AG04450 (cell line): ENCODE measurements at places on chromosomes 13 and 19.

DNA sequence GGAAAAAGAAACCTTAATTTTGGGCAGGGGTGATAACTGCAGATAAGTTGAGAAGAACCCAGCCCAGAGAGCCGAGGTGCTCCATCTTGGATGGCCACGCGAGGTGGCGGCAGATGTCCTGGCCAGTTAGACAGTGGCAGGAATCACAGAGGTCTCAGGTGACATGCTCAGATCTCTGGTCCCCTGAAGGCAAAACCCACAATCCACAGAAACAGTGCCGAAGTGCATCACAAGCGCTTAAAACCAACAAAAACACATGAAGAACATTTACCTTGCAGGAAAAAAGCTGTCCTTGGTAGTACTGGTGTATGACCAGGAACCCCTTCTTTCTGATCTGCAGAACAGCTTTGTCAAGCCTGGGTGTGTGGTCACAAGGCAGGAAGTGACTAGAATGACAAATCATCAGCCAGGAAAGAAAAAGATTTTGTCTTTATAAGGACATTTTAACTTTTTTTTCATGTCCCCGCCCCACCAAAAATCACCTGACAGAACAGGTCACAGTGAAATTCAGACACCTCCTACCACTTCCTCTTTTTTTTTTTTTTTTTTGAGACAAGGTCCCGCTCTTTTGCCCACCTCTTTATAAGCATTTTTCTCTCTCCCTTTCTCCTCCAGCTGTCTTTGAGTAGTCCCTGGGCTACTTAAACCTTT is at the start of gene LCP1:
LCP1 (minus strand) TSS at position 338 of the 651 bp plus-strand sequence. CDS start 22,515 bp downstream, outside the sequence.
- no peak for DNase-seq

DNA sequence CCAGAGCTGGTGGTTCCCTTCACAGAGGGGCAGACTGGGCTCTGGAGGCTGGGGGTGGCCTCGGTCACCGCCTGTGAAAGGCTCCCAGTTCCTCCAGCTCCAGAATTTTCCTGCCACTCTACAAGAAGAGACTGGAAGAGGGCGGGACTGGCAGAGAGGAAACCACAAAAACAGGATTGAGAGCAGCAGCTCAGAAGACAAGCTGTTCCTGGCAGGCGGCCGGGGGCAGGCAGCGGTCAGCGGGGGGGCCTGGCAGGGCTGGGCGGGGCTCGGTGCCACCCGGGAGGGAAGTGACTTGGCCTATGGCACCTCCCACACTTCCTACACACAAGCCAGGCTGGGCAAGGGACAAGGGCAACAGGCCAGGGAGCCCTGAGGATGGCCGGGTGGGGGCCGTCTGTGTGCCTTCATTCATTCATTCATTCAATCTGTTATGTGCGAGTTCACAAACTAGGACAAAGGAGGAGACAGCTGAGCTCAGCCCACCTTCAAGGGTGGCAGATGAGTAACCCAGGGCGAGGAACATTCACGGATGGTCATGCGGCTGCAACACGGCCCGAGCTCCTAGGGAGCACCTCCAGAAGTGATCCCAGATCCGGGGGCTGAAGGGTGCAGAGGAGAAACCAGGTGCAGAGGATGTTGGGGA is 16.9 kb upstream of the BTBD2 start:
- DNase-seq = no peak

GRCh38 chr13:40878321-40878720 is 88.9 kb downstream of the SLC25A15 start:
- no peak for DNase-seq

GRCh38 chr13:50441130-50441529 is 402.4 kb downstream of the DLEU7 start:
- DNase-seq = no peak

DNA sequence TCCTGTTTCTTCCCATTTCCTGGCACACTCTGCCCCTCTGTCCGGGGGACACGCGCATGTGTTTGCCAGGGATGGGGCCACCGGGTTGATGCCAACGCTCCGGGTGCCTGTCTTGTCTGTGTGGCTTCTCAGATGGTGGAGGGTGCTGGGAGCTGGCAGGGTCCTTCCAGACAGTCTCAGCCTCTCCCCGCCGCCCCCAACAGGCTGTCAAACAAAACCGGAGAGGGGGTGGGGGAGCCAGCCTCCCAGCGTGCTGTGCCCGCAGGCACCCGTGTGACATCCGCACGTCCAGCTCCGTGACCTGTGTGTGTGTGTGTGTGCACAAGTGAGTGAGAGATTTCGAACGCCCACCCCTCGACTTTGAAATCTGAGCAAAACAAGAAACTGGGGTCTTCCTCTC is 10.6 kb upstream of the EHD2 start:
- DNase-seq = no peak

GRCh38 chr19:7301525-7301924 is 7.3 kb upstream of the INSR start:
- no peak for DNase-seq

- no peak for DNase-seq
Measured at GRCh38 chr13:30163441-30163840, 143.9 kb downstream of the KATNAL1 start.

DNA sequence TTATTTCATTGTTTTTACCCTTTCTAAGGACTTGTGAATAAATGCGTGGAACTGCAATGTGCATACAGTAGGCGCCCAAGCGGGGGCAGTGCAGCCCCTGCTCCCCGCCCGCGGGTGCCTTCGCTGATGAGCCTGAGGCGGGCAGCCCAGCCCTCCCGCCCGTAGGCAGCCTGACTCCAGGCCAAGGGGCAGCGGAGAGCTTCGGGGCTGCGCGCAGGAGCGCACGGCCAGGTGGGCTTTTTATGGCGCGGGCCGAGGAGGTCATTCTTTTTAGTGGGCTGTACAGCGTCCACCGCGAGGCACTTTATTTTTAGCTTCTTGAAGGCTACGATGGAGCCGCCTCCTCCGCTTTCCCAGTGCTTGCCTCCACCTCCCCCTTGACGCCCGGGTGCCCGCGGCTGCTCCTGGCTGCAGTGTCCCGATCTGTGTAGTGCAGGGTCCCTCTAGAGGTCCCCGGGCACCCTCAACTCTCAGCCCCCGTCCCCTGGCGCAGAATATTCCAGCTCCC is 60.5 kb downstream of the CCNE1 start:
- DNase-seq = no peak

DNA sequence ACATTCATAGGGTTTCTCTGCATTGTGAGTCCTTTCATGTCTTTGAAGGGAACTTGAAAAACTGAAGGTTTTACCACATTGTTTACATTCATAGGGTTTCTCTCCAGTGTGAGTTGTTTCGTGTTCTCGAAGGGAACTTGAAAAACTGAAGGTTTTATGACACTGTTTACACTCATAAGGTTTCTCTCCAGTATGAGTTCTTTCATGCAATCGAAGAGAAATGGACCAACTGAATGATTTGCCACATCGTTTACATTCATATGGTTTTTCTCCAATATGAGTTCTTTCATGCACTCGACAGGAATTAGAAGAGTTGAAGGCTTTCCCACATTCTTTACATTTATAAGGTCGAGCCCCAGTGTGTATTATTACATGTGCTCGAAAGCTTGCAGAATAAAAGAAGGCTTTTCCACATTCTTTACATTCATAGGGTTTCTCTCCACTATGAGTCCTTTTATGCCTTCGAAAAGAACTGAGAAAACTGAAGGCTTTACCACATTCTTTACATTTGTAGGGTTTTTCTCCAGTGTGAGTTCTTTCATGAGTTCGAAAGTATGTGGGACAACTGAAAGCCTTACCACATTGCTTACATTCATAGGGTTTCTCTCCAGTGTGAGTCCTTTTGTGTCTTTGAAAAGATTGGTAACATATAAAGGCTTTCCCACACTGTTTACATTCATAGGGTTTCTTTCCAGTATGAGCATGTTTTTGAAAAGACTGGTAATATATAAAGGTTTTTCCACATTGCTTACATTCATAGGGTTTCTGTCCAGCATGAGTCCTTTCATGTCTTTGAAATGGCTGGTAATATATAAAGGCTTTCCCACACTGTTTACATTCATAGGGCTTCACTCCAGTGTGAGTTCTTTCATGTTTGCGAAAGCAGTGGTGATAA is 20.7 kb downstream of the ZNF14 start:
- no peak for DNase-seq

DNA sequence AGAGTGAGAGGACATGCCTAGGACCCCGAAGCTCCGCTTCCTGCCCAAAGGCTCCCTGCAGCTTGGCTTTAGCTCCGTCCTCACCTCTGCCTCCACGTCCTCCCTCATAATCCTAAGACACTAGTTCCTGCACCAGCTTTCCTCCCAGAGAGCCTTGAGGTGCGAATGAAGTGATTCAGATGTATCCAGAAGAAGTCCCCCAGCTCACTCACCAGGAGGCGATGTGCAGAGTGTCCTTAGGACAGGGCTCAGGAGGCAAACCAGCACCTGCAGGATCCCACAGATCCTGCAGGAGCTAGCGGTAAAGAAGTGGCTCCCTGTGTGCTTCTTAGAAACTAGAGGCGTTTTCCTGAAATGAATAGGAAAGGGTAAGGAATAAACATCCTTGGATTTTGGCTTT is 109.7 kb downstream of the HSPH1 start:
- DNase-seq = no peak

DNA sequence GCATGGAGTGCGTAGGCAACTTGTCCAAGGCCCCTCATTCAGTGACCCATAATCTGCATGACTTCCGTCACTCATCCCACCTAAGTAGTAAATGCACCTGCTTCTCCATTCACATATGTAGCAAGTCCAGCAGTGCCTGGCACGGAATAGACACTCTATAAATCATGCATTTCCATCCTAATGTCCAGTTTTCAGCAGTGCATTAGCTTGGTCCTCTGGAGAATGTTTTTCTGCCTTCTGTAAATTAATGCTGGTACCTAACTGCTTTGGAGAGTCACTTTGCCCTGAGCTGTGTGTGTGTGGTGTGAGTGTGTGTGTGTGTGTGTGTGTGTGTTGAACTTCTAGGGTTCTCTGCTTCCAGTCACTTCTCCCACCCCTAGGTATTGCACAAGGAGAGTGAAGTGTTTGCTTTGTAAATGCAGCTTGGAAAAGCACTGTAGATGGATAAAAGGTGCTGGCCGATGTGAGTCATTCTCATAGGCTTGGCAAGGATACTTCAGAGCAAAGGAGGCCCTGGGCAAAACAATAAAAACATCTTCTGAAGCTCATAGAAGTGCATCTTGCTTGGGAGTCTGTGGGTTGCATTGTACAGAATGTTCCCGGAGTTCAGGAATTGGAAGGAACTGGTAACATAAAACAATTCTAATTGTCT is 181.8 kb downstream of the KATNAL1 start:
- DNase-seq = peak; percentile 78

GRCh38 chr19:48442116-48443035 is 3.4 kb upstream of the GRWD1 start:
- no peak for DNase-seq

DNA sequence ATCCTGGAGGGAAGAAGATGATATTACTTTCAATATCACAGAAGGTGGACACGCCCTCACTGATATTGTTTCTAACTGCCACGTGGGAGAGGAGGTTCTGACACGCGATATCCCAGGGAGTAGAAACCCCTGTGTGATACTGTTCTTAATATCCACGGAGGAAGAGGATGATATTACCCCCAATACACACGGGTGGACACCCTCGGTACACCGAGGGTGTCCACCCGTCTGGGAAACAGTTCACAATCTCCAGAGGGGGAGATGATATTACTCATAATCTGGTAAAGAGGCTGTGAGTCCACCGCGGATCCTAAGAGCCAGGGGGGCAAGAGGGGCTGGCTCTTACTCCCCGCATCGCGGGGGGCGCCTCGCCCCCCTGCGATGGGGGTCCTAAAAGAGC is 29.7 kb upstream of the RGCC start:
- no peak for DNase-seq

- DNase-seq = no peak
Measured at GRCh38 chr19:55231391-55232285, 3.1 kb upstream of the TMEM86B start.
